ENCODE measurements at places on chromosomes 7 and 10. TPM values are rescaled to one million over a fixed set of nuclear protein-coding genes. Genes with fewer than 3 reads are reported as not detected.

- DNase-seq: no peak
Observed at GRCh38 chr7:113548561-113548960, 370.2 kb downstream of the PPP1R3A start.

GRCh38 chr10:110305767-110306451, 1.2 kb upstream of the SMNDC1 start:
- DNase-seq: peak; percentile 78

- DNase-seq: peak; percentile 16
Observed at GRCh38 chr10:126481181-126481580, 92.9 kb upstream of the ADAM12 start.

DNA sequence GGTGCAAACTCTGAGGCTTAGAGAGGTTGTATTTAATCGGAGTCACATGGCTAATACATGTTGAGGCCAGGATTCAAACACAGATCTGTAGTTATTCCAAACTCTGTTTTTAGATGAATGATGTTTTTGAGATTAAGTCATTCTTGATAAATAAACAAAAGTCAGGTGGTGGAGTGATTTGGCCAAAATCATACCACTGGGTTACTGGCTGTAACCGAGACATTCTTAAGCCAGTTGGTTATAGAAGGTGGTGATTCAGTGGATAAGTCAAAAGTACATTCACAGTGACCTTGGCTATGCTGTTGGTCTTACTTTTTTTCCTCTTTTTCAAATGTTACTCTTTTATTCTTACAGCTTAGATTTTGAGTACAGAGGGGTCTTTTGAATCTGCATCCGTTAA, 361.4 kb downstream of the KIF20B start:
- no peak for DNase-seq

DNA sequence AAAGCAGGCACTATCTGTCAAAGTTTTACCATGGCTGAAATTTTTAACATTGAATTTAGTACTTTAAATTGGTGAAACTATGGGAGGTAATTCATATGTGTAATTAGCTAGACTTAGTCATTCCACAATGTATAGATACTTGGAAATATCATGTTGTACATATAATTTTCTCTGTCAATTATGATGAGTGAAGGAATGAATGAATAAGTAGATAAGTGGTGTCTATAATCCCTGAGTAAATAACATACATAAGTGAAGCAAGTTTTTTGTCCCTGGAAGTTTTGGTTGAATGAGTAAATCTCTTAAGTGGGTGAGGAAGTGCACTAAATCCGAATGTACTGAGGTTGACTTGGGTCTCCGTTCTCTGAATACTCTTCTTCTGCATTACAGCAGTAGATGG, 201.0 kb downstream of the CSTF2T start:
- DNase-seq: no peak

DNA sequence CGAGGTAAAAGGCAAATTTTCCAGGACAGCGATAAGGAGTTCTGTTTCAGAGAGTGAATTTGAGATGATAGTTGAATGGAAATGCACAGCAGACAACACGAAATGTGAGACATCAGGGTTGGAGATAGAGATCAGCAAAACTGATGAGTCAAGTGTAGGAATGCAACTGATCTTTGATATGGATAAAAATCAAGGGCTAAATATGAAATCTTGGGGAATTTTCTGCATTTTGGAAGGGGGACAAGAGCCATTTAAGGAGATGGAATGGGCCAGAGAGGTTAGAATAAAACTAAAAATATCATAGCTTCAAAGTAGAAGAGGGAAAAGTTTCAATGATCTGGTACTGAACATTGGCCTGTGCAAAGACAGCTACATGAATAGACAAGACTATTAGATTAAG, 11.5 kb downstream of the CISD1 start:
- no peak for DNase-seq

GRCh38 chr7:47233996-47234395, 347.9 kb downstream of the TNS3 start:
- no peak for DNase-seq

DNA sequence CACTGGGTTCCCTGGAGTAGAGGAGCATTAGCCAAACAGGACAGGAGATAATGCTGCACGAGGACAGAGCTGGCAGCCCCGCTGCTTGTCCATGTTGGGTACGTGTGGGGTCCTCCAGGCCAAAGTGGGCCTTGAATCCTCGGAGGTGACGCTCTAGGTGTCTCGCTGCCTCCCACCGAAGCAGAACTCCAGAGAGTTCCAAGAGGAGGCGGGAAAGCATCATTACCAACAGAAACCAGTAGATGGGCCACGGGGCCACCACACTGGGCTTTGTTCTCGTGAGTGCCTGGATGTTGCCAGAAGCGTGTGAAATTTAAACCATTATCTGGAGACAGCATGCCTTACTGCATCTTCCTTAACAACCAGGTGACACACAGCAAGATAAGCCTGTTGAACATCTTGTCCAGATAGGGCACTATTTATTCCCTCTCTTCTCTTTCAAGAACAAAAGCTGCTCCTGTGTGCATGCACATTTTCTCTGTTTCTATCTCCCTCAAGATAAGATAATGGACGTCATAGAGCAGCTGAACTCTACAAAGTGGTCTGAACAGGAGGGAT, 56.8 kb downstream of the TNS3 start:
- DNase-seq: no peak

GRCh38 chr10:92303096-92303495, 12.1 kb downstream of the MARCHF5 start:
- no peak for DNase-seq

- DNase-seq: no peak
Observed at GRCh38 chr7:47735431-47736345, 153.8 kb upstream of the TNS3 start.

GRCh38 chr7:85693326-85693725, 506.5 kb upstream of the SEMA3D start:
- DNase-seq: no peak

Gene PON2
- 52.6 TPM for total RNA-seq

- DNase-seq: no peak
Observed at GRCh38 chr7:103951311-103951710, 38.1 kb downstream of the RELN start.

DNA sequence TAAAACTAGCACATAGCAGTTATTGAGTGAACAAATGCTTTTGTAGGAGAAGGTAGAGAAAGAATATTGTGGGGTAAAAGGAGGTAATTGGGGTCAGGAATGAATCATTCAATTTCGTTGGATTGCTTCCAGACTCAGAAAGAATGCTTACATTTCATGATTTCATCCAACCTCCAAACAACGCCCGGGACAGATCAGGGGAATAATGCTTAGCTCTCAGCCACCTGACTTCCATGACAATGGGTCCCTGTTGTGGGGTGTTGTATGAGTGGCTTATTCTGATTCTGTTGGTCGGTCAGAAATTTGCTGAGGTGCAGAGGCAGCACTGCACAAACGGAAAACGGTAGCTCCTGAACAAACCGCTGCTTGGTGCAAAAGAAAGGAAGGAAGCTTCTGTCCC, 24.0 kb upstream of the INPP5F start:
- no peak for DNase-seq

GRCh38 chr7:91800389-91800788, 80.1 kb downstream of the MTERF1 start:
- DNase-seq: no peak

DNA sequence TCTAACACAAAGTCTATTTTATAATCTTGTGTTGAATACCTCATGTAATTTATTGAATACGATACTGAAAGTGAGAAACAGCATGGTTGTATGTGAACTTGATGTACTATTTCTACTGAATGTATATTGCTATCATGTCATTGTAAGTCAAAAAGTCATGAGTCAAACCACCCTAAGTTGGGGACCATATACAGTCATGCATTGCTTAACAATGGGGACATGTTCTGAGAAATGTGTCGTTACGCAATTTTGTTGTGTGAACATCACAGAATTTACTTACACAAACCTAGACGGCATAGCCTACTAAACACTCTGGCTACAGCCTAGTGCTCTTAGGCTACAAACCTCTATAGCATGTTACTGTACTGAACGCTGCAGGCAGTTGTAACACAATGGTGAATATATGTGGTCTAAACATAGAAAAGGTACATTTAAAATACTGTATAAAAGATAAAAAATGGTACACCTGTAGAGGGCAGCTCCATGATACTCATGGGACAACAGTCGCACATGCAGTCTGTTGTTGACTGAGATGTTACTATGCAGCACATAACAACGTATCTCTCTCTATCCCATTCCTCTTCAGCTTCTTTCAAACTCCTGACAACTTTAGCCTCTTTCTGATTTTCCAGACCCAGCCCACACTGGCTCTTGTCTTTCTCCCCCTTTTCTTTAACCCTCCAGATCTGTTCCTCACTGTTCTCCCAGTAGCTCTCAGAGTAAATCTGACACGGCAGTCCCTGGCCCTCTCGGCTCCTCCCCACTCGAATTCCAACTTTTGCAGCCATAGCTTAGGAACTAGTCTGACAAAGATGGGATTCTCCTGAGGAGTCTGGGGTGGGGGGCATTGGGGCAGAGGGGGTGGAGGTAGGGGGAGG, 90.1 kb downstream of the SNX10 start:
- no peak for DNase-seq

- DNase-seq: no peak
Observed at GRCh38 chr10:85847085-85847484, 519.5 kb downstream of the GRID1 start.

Gene EMX2
- total RNA-seq: 3.9 TPM

DNA sequence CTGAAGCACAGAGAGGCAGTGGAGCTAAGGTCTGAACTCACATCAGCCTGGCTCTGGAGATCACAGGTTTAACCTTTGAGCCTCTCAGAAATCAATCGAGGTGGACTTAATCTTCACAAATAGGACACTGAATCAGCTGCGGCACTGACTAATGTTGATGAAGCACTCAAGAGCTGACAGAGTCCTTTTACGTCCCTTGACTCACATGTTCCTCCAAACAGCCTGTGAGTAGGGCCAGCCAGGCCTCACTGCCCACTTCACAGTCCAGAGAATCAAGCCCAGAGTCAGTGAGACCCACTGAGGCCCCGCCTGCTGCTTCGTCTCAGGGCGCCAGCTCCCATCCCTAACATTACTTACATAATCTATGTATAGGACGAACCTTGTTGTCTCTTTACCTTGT, 63.1 kb downstream of the TNS3 start:
- DNase-seq: peak; percentile 54

GRCh38 chr10:51468424-51468823, 231.0 kb downstream of the CSTF2T start:
- DNase-seq: no peak

GRCh38 chr7:117041822-117042221, 88.5 kb downstream of the ST7 start:
- DNase-seq: no peak

GRCh38 chr10:112278871-112279270, 4.3 kb upstream of the TECTB start:
- no peak for DNase-seq

Gene ANKRD1
- total RNA-seq: 94.4 TPM

Gene CYP2W1
- not detected for total RNA-seq

DNA sequence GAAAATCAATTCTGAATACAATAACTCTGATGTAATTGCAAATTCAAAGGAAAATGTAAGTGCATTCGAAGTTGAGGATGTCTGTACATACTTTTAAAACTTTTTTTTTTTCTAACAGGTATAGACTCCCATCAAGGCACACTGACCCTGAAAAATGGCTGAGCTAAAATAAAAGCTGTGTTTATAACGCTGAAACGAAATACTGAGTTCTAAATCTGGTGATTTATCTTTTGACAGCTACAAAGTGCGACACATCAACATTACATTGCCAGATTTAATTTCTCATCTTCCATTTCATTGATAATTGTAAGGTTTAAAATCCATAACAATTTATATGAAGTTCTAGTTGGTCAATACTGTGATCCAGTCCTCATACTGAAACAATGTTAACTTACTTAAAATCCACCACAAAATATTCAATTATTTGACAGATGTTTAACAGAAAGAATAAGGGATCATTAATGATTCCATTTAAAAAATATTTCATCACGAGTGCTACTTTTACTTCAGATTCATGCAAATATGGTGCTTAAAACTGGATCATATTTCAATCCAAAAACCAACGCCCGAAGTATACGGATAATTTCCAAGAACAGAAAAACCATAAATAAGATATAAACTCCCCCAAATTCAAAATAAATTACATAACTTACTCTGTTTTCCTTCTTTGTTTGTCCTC, 1.4 kb downstream of the RAB11FIP2 start:
- DNase-seq: no peak

GRCh38 chr7:24971333-24972165, 8.4 kb downstream of the OSBPL3 start:
- DNase-seq: peak; percentile 92

Gene CCL24
- not detected for total RNA-seq

DNA sequence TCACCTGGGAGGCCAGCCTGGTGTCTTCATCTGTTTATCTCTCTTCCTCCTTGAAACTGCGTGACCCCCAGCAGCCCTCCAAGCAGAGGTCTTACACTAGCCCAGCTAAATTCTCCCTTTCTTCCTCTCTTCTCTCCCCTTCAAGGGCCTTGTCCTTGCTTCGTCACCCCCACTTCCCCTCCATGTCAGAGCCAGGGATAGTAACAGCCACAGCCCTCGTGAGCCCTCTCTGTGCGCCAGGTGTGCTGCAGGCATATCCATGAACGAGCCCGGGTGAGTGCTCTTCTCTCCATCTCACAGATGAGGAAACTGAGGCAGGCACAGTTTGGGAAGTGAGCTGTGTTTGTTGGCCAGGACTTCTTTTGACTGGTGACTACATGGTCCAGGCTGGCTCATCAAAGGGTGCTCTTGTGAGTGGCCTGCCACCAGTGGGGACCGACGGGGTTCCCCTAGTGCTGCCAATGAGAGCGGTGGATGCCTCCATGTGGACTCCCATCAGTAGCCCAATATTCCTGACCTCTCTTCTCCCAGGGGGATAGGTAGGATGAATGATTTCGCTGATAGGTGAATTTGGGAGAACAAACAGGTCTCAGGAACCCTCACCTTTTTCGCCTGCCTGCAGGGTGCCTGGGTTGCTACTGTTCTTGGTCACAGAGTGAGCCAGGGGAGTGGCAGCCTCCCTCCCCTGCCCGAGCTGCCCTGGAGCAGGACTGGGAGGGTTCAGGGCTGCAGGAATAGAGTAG, 38.1 kb downstream of the ADRA2A start:
- DNase-seq: no peak

Gene FHIP2A
- total RNA-seq: 5.0 TPM

Gene CRYGN
- total RNA-seq: 0.17 TPM

DNA sequence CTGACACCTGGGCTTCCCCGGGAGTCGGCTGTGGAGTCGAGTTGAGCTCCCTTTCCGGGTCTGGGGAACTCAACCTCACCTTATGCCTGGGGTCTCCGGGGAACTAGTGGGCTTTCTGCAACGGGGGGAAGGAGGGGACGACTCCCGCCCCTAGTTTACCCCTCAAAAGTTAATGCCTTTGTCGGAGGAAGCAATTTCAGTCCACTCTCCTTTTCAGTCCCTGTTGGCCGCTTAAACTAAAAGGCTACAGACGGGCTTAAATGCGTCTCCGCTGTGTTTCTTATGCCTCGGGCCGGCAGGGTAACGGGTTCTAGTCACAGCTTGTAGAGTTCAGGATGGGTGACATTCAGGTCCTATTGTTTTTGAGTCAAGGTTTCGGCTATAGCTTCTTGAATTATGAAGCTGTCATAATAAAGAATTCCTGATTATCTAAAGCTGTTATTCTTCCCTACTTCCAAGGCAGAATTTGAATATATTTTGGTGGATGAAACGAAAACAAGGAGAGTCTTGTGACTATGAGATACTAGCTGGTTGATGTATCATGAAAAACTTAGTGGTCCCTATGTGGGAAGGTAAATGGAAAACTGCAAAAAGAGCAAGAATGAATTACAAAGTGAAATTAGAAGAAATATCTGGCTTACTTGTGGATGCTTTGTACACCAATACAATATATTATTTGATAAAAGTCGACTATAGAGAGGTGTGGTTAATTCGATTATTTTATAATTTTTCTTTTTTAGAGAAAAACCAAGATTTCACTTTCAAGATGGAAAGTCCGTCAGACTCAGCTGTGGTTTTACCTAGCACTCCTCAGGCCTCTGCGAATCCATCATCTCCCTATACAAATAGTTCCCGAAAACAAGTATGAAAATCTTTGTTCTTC, 495 bp downstream of the SFR1 start:
- DNase-seq: peak; percentile 15

Measured in Daoy (cell line).